SJSA1 (cell line): ENCODE measurements at places on chromosomes 7 and 10. TPM values are rescaled to one million over a fixed set of nuclear protein-coding genes. Genes with fewer than 3 reads are reported as not detected.

- no peak for DNase-seq
These were observed 267.6 kb upstream of the NEBL start for GRCh38 chr10:21164687-21165086.

- DNase-seq, result no peak
These were observed 153.7 kb downstream of the NRBF2 start for GRCh38 chr10:63286754-63287264.

GRCh38 chr10:85926986-85927385 lies 439.6 kb downstream of the GRID1 start:
- no peak for DNase-seq

Gene TWIST1
- total RNA-seq, result 49.5 and 76.2 TPM in 2 replicates
